LoVo (cell line): ENCODE measurements at places on chromosomes 6 and 20.

GRCh38 chr20:12371990-12372389 is 454.3 kb downstream of the BTBD3 start:
- no peak for DNase-seq

GRCh38 chr20:33362898-33363297 is 38.4 kb downstream of the CDK5RAP1 start:
- no peak for DNase-seq

DNA sequence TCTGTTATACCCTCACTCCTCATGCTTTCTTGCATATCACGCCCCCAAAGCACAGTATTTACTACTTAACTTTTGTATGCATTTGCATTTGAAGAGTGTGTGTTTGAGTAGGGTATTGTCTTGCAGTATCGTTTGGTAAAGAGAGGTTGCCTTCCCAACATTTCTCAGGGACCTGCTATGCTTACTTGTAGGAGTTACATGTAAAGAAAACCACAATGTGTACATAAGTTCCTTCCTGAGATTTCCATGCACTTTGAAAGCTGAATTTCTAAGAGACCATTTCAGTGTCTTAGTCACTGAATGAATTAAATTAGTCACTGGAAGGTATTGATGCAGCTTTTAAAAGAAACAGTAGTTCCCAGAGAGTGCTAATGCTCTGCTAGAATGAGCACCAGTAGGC is 159.3 kb upstream of the LAMA2 start:
- DNase-seq: no peak

- DNase-seq: no peak
Observed at GRCh38 chr6:158707821-158708195, 58.0 kb downstream of the SYTL3 start.

GRCh38 chr20:10602221-10602871 is 71.5 kb downstream of the JAG1 start:
- no peak for DNase-seq
